ENCODE measurements at places on chromosomes 16 and 17. TPM values are rescaled to one million over a fixed set of nuclear protein-coding genes. Genes with fewer than 3 reads are reported as not detected.

GRCh38 chr17:19398301-19399181 is 11.6 kb upstream of the MFAP4 start:
- H3K27me3 ChIP-seq = peaks cover 14% of the 10 kb centered on the region
- H3K4me1 ChIP-seq = no peaks in the 10 kb centered on the region
- H3K36me3 ChIP-seq = no peaks in the 10 kb centered on the region
- DNase-seq = no peak

DNA sequence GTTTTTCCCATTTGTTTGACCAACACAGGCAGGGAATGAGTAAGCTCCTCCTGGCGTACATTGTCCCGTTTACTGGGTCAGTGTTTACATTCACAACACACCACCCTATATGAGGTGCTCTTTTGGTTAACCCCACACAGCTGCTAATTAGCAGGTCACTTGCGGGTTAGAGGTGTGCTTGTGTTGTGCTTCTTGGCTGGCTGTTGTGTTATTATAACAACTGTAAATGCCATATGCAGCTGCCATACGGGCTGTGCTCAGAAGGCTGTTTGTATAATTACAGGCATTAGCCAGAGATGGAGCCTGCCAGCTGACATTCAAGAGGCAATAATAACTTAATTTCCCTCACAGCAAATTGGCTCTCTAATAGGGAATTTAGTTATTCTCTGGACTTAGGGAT is 205.1 kb upstream of the ELAC2 start:
- no peaks in the 10 kb centered on the region for H3K27me3 ChIP-seq
- no peak for DNase-seq
- no peaks in the 10 kb centered on the region for H3K4me1 ChIP-seq
- H3K36me3 ChIP-seq = no peaks in the 10 kb centered on the region

- no peak for DNase-seq
- H3K36me3 ChIP-seq = no peaks in the 10 kb centered on the region
- H3K27ac ChIP-seq = no peak overlapping the region
- H3K27me3 ChIP-seq = no peaks in the 10 kb centered on the region
- no peak overlapping the region for H3K4me3 ChIP-seq
Measured at GRCh38 chr17:57499648-57500049, 243.3 kb downstream of the MSI2 start.

GRCh38 chr17:81402981-81403467 is 7.8 kb downstream of the BAHCC1 start:
- DNase-seq = no peak
- no peaks in the 10 kb centered on the region for H3K36me3 ChIP-seq
- H3K4me1 ChIP-seq = peaks cover 28% of the 10 kb centered on the region
- H3K4me3 ChIP-seq = no peak overlapping the region
- H3K27ac ChIP-seq = no peak overlapping the region

TEPSIN gene
- total RNA-seq = 161 TPM

GRCh38 chr16:12311309-12311708 is 334.8 kb downstream of the SNX29 start:
- H3K36me3 ChIP-seq = peaks cover 2% of the 10 kb centered on the region
- DNase-seq = no peak
- H3K27me3 ChIP-seq = no peaks in the 10 kb centered on the region
- no peaks in the 10 kb centered on the region for H3K4me1 ChIP-seq
- no peak overlapping the region for H3K4me3 ChIP-seq

Data from T-cell (primary cell).